ENCODE measurements at places on chromosomes 16 and 17. TPM values are rescaled to one million over a fixed set of nuclear protein-coding genes. Genes with fewer than 3 reads are reported as not detected.

DNA sequence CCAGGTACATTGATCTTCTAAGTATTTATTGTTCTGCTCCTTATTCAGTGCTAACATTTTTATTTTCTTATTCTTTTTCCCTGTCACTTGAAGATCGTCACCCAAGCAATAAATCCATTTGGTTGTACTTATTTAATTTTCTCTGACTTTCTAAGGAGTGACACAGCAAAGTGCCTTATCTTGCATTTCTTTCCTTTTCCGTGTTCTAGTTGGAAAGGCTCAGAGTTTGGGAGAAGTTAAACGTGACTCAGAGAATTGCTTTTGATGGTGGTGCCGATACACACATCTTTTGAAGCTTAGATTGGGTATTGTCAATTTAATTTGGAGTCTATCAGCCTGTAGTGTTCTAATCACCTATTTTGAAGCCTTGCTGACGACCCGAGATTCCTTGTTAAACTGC, 72.0 kb downstream of the PITPNC1 start:
- DNase-seq = no peak
- no peak overlapping the region for H3K4me3 ChIP-seq
- no peaks in the 10 kb centered on the region for H3K4me1 ChIP-seq
- no peaks in the 10 kb centered on the region for H3K27me3 ChIP-seq

GRCh38 chr17:40113110-40113906, 8.5 kb upstream of the MSL1 start:
- peak overlapping the region; percentile 46 for H3K4me3 ChIP-seq
- no peaks in the 10 kb centered on the region for H3K36me3 ChIP-seq
- DNase-seq = peak; percentile 95
- peak overlapping the region; percentile 94 for H3K27ac ChIP-seq

CSH2 gene
- not detected for total RNA-seq

DNA sequence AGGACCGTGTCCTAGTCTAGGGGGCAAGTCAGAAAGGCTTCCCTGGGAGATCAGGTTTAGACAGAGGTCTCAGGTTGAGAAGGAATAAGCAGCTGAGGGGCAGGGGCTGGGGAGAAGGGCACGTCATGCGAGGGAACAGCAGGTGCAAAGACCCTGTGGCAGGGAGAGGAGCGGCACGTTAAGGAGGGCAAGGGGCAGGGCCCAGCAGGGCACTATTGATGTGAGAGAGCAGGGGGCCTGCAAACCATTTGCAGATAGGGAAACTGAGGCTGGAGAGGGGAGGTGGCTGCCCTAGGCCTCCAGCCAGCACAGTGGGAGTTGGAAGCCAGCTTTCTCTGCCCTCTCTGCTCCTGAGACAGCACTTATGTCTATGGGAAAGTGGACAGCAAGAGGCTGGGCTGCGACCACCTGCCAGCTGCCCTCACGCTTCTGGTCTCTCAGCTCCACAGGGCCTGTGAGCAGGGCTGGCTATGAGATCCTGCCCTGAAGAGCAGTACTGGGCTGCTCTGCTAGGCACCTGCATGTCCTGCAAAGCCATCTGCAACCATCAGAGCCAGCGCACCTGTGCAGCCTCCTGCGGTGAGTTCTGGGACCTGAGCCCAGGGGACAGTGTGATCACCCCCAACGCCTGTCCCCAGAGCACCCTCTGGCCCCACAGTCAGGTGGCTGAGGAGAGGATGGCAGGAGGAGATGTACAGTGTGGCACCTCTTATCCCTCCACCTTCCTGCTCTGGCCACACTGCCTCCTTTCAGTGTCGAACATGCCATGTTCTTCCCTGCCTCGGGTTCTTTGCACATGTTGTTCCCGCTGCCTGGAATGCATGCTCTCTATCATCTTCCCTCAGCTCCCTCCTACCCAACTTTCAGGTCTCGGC, 61.5 kb downstream of the USP22 start:
- no peaks in the 10 kb centered on the region for H3K36me3 ChIP-seq
- no peak overlapping the region for H3K27ac ChIP-seq
- no peak overlapping the region for H3K4me3 ChIP-seq
- no peak for DNase-seq
- H3K27me3 ChIP-seq = peaks cover 4% of the 10 kb centered on the region

DNA sequence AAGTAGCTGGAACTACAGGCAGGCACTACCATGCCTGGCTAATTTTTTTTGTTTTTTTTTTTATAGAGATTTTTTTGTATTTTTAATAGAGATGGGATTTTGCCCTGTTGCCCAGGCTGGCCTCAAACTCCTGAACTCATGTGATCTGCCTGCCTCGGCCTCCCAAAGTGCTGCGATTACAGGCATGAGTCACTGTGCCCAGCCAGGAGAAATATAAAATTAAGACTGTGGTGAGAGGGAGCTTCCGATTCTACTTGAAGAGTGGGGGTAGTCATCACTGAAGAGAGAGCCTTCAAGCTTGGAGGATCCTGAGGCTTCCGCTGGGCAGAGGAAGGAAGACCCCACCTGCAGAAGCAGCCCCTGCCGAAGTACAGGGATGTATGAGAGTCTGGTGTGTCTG, 34.4 kb upstream of the RGS9 start:
- no peak overlapping the region for H3K4me3 ChIP-seq
- H3K4me1 ChIP-seq = peaks cover 48% of the 10 kb centered on the region
- no peaks in the 10 kb centered on the region for H3K27me3 ChIP-seq
- H3K36me3 ChIP-seq = no peaks in the 10 kb centered on the region
- no peak overlapping the region for H3K27ac ChIP-seq
- no peak for DNase-seq
